ENCODE measurements at places on chromosomes 2 and 18.

DNA sequence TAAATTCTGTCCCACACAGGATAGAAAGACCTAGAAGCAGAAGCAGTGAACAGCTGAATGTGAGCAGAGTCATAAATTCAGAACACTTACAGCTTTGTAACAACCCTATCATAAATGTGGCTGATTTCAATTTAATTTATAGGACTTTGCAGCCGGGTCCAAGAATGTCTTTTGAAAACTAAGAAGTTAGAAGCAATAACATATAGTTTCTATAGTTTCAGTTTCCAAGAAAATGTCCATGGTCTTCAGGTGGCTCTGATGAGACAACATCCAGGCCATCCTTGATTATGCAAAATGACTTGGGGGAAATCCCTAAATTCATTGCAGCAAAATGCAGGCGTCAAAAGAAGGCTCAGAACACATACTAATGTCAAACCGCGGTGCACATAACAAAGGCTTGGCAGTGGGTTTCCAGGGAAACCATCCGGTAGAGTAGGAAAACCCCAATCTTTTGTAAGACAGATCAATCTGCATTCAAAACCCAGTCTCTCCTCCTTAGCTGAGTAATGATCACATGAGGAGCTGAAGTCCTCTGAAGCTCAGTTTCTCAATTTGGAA lies 442.2 kb upstream of the ID2 start:
- no peak for DNase-seq

GRCh38 chr2:38215522-38215921 lies 139.6 kb upstream of the CYP1B1 start:
- DNase-seq = no peak

DNA sequence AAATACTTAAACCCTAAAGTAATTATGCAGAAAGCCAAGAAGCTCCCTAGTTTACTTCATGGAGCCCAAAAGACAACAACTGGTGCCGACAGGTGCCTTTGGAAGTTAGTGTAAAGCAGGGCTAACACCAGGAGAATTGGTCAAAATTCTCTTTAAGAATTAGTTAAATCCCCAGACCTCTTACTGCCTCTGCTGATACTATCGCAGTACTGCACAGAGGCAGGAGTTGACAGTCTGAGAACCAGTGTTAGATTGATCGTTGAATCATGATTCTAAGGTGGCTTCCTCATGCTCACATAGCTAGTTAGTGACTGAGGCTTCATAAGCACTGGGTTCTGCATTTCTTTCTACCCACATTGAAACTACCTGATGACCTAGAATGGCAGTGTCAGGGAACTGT lies 445.0 kb downstream of the XIRP2 start:
- DNase-seq = no peak

DNA sequence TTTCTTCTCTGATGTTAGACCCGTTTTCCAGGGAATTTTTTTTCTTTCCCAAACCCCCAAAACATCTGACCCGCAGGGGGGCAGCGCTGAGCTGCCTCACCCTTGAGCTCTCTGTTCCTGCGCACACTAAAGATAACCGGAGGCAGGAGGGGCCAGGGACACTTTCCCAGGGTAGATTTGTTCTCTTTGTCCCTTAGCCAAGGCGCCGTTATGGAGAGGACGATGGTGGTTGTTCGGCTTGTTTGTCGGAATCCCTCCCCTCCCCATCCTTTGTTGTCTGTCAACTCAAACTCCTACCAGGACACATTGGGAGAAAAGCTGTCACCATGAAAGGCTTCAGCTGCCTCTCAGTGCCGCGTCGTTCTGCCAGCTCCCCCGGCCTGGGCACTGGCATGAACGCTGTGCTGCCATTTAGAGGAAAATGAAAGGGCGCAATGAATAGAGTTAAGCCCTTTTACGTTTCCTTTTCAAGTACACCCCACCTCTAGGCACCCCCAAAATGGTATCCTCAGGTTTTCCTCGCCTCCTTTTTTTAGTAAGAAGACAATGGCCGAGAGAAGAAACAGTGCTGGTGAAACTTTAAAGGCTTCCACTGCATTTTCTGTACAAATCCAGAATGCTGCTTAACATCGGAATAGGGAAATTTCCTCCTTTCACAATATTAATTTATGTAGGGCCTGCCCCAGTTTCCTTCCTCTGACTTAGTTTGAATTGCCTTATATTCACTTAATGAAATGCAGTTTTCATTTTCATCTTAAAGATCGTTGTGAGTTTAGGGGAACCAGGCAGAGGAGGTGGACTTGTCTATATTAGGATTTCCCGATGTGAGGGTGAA lies 62.1 kb downstream of the RND3 start:
- DNase-seq = no peak

- no peak for DNase-seq
These were observed 44.7 kb downstream of the ANKRD44 start for GRCh38 chr2:197265924-197266323.

DNA sequence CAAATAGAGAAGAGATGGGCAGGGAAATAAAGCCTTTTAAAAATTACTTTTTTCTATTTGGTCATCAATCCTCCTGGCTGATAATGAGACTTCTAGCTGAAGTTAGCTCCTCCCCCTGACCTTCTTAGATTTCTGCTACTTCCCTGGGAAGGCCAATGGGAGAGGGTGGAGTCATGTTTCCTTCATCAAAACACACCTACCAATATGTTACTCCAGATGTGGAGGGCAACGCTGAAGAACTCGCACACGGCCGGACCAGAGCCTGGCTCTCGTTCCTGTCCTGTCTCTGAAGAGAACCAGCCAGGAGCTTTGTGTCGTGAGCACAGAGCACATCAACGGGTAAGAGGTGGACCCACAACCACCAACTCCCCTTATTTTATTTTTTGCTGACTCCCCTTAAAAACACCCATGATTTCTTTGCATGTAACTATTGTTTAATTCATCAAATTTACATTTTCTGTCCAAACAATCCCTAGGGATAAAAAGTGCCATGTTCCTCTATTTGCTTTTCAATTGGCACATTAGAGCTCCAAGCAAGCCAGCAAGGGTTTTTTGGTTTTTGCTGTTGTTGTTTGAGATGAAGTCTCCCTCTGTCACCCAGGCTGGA lies 94.9 kb downstream of the ADD2 start:
- no peak for DNase-seq

DNA sequence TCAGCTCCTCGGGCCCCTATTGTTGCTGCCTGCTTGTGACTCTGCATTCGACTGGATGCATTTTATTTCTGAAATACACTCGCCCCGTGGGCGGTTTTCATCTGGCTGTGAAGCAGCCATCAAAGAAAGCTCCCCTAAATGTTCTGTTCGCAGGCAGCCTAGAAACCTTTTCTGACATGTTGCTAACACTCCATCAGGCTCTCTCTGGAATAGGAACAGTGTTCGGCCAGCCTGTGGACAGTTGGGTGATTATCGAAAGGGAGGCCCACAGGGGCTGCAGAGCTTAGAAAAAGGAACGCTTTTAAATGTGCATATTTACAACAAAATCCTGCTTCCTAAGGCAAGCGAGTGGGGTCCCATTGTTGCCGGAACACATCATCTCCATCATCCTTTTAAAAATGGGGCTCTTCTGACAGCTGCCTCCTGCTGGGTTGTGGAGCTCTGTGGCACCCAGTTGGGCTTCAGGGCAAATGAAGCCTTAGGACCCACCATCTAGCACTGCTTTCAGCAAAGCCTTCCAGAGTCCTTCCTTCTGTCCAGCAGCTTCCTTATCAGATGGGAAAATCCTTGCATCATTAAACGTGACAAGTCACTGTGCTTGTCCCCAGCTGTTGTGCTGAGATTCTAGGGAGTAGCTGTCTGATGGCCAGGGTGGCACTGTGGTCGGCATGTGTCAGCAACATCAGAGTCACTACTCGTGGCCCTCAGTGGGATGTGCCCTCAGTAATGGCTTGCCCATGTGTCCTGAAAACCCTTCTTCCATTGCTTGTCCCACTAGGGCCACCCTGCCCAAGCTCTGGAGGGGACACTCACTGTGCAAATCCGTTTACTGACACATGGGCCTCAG lies 102.6 kb downstream of the GBX2 start:
- no peak for DNase-seq

GRCh38 chr2:101895039-101895438 lies 96.7 kb upstream of the IL1R2 start:
- no peak for DNase-seq

GRCh38 chr2:10963155-10963554 lies 51.4 kb downstream of the KCNF1 start:
- DNase-seq = peak; percentile 76

- no peak for DNase-seq
These were observed 1.4 kb upstream of the POLR1B start for GRCh38 chr2:112540906-112541305.

- peak; percentile 72 for DNase-seq
These were observed 230.8 kb downstream of the CELF4 start for GRCh38 chr18:37334631-37335408.

- DNase-seq = no peak
These were observed 523.5 kb upstream of the ZEB2 start for GRCh38 chr2:145043399-145043834.

- no peak for DNase-seq
These were observed 62.9 kb downstream of the ARHGAP28 start for GRCh38 chr18:6792391-6792790.

- DNase-seq = peak; percentile 69
These were observed 888 bp downstream of the VAMP5 start for GRCh38 chr2:85584857-85585780.

DNA sequence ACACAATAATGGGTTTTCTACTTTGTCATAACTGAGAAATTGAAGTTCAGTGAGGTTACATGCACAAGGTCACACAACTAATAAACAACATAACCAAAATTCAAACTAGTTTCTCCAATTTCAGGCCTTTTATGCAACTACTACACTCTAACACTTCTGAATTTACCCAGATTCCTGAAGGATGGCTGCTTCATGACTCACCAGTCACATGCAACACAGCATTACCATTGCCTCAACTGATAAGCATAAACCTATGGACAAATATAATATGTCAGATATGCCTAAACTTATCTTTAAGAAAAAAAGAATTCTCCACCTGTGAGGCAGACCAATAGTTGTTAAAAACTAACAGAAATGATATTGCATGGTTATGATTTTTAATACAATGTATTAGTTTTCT lies 586.5 kb upstream of the SLC8A1 start:
- DNase-seq = peak; percentile 31

GRCh38 chr2:28602751-28603639 lies 107.1 kb downstream of the PLB1 start:
- no peak for DNase-seq

DNA sequence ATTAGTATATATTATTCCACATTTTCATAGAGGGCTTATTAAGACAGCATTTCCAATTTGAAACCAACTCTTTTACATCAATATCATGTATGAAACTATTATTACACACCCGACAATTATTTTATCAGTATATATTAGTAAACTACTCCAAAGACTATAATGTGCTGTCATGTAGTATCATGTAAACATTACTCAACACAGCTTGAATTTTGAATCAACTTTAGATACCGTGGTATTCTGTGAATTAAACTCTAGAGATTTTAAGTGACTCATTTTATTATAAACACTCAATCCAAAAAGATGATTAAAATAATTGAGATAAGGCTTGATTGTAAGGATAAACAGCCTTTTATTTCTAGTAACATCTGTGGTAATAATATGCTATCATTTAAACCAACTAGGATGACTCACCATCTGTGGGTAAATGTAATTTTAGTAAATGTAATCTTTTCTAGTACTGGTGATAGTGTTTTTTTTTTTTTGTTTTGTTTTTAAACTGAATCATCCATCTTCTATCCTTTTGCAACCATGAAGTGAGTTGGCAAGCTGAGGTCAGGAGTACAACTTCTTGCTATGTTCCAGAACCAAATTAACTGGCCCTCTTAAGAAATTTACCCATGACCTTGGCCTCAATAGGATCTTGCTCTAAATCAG lies 144.3 kb upstream of the SMAD7 start:
- peak; percentile 78 for DNase-seq

DNA sequence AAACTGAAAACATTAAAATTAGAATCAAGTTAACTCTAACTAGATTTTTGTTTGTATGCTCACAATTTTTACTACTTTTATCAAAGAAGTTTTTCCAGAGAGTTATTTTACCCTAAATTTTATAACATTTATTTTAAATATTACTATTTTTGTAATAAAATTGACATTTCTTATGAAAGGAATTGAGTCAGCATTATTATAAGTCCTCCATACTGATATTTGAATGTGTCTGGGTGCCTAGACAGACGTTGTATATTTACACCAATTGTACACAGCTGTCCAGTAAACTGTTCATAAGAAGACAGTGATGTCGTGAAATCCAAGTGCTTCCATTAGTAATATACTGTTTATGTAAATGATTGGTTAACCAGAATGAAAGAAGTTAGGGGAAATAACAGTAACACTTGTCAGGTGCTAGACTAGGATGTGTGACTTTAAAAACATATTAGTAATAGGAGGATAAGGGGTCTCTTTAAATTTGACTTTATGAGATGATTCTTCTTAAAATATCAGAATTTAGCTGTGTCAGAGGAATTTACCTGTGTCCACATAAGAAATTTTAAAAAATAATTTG lies 73.7 kb downstream of the TANK start:
- DNase-seq = no peak

DNA sequence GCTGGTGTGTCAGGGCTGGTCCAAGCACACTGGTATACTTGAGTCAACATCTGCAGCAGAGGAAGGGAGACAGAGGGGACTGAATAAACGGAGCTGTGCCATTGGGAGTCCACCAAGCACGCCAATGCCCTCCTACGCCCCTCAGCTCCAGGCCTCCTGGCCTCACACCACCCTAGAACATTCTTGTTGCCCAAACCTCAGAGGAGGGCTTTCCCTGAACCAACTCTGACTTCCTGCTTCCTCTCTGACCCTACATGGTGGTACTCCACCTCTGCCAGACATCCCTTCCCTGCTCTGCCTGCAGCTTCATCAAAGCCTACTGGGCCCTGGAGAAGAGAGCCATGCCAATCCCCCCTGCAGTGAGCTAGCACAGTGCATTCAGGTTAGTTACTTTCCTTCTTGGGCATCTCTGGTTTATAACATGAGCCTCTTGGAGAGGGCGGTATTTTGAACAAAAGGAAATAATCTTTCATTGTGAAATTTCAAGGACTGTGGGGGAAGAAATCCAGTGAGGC lies 54.4 kb downstream of the ZBTB7C start:
- DNase-seq = no peak

DNA sequence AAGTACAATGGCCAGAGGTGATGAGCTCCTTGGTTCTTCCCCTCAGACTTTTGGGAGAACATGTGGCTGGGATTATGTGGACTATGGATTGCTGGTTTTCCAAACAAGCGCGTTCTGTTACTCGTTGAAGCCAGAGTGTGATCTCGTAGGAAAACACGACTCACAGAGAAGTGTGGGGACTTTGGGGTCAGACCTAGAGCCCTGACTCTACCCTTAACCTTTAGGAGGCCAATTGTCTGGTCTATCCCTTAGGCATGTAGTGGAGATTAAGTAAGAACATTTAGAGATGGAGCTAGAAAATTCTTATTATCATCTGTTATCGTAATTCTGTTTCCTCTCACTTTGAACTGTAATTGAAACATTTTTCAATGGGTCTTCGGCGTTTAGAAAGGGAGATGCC lies 35.8 kb downstream of the BCL2L11 start:
- no peak for DNase-seq

DNA sequence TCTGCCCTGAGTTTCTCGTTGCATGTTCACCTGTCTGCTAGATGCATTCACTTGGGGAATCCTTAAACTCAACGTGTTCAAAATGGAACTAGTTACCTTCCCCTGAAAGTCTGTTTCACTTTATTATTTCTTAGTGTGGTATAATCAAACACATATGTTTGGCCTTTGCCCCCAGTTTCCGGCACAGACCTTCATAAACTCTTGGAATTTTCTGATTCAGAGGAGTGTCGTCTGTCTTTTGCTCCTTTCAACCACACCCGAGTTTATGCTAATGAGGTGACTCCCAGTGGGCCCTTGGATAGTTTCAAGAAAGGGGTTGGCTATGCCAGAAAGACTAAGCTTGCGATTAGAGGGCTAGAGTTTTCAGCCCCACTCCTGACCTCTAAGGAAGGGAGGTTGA lies 198.9 kb downstream of the CDCA7 start:
- peak; percentile 84 for DNase-seq

All from fibroblast of skin of scalp (primary cell).